ENCODE measurements at places on chromosomes 3 and 15.

- no peak for DNase-seq
These were observed 138.0 kb downstream of the SRGAP3 start for GRCh38 chr3:9111417-9111816.

- no peak for DNase-seq
These were observed 193.2 kb downstream of the LRRN1 start for GRCh38 chr3:3992312-3992874.

- DNase-seq: no peak
These were observed 171.4 kb upstream of the ALCAM start for GRCh38 chr3:105195260-105195659.

GRCh38 chr3:70539908-70540307 is 227.5 kb upstream of the MDFIC2 start:
- no peak for DNase-seq

DNA sequence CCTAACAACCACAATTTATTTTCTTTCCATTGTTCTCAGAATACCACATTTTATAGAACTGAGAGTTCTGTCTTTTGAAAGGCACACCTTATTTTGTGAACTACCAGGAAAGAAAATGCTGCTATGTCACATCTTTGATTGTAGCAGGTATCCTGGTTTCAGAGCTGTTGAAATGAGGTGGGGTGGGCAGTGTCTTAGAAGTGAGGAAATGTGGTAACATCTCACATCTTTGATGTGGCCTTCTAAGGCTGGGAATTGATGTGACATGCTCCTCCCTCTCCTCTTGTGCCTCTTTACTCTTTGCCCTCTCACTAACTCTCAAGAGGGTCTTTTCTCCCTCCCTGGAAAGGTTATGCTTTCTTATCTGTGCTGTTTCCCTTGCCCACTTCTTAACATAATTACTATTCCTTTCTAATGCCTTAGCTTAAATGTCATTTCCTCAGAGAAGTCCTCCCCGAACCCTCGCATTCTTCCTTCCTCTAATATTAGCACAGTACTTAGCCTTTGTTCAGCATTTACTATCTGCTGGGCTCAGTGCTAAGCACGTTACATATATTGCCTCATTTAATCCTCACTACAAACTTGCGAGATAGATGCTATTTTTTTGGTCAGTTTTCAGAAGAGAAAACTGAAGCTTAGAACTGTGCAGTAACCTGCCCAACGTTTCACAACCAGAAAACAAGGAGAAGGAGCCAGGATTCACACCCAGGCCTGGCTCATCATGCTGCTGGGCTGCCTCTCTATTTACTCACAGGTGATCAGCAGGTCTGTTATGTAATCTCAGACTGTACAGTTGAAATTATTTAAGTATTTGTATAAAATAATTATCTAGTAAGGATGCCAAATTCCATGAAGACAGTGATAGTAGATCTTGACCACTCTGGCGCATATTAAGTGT is 24.0 kb upstream of the SPTSSB start:
- no peak for DNase-seq

GRCh38 chr3:4533489-4534443 is 40.6 kb downstream of the ITPR1 start:
- no peak for DNase-seq

Measured in lower leg skin (tissue), 4 donors.